ENCODE measurements at places on chromosomes 4 and X.

DNA sequence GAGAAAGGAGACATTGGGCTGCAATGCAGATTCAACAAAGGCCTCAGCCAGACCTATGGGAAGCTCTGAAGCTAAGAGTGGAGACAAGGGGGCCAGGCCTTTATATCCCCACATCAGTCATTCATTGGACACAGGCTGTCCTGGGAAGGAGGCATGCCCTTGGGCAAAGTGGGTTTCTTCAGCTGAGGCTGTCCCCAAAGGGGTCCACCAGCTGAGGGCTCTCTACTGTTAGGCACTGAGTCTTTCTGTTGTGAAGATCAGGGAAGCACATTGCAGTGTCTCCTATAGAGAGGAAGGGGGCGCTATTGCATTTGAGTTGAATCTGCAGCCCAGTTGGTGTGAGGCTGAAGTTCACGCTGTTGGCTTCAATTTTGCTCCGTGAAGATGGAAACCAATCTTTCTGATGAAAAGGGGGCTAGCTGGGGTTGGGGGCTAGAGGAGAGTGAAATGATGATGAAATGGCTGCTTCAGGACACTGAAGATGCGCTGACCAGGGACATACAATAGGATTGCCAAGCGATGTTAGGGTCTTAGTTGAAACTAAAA is 48.0 kb downstream of the SLC25A5 start:
- DNase-seq: peak; percentile 72

DNA sequence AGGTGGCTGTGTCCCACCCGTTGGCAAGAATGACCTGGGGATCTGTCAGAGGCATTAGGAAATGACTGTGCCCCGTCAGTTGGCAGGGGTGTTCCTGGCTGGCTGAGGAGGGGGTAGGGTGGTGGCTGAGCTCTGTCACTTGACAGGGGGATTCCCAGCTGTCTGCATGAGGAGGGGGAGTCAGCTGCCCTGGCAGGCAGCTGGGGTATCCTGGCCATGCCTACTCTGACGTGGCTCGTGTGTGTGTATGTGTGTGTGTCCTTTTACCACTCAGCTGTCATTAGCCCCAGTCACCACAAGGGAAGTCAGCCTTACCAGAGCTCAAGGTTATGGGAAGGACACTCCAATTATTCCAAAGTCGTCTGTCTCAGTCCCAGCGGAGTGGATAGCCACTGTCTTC is 93.2 kb downstream of the EFNB1 start:
- DNase-seq: no peak

DNA sequence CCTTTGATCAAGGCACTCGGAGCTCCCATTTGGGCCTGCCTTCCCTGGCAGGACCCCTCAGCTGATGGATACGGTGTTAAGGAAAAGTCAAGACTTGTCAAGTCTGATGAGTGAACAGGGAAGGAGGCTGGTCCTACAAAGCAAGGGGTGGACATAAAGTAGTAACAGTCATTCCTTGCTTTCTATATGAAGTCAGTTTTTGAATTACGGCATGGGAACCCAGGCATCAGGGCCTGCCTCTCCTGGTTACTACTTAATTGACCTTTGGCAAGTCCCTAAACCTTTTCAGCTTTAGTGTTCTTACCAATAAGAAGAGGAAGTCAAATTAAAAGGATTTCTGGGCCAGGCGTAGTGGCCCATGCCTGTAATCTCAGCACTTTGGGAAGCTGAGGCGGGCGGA is 7.0 kb downstream of the CHST7 start:
- no peak for DNase-seq

DNA sequence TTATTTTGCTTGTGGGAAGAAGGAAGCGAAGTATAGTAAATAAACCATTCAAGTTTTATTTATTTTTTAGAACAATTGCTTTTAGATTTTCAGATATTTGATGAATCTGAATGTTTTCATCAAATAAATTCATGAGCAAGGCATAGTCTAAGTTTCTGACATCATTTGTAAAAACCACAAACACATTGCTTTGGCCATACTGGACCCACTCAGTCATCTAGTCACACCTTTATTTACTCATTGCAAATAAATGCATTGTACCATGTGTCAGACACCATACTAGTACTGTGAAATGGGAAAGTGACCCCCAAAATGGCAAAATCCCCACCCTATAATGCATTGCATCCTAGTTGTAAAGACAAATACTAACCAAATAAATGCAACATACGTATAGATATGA is 449.1 kb upstream of the SMIM31 start:
- no peak for DNase-seq

- DNase-seq: no peak
Measured at GRCh38 chr4:98610926-98611676, 47.3 kb downstream of the TSPAN5 start.

DNA sequence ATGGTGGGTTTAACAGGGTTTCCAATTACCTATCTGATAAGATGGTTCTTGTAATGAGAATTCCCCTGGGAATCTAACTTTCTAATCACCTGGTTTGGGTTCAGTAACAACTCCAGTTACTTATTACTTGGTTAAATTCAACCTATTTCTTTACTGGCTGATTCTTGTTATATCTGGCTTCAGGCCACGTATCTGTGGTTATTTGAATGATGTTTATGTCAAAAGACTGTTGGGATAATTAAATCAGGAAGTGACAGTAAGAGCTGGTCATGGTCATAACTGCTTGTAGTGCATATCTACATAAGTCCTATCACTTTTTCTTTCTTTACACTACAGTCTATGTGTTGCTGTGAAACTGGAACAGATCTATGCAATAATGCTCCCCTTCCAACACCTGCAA is 108.1 kb downstream of the MID1 start:
- DNase-seq: no peak

DNA sequence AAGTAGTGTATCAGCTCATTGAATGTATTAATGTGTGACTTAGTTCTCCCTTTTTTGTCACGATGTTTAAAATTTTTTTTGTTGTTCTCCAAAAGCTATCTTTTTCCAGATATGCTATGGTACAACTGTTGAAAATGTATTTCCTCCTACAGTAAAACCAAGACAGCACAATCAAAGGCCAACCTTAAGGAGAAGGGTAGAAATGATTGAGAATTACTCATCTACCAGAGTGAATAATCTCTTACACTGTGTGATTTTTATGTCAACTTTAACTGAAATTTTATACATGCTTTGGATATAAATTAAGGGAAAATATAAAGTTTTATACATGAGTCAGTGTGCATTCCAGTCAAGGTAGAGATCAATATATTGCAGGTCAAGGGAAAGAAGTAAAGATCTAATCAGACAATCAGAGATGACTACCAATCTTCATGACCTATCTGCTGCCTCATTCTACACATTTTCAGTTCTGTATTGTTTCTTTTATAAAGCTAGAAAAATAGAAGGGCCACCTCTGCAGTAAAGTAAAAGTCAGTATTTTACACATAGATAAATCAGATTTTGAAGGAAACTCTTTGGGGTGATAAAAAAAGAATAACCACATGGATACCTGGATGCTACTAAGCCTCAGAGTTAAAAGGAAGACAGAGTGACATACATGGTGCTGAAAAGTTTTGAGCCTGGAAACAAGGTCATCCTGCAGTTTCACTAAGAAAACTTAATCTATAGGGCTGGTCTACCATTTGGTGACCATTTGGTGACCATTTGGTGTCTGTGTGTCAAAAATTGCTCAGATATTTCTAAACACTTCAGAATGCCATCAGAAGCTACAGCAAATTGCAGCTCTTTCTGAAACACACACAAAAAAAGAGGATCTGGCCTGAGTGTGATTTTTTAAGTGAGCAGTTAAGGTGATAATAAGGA is 1.6 kb downstream of the FAM13A start:
- no peak for DNase-seq

DNA sequence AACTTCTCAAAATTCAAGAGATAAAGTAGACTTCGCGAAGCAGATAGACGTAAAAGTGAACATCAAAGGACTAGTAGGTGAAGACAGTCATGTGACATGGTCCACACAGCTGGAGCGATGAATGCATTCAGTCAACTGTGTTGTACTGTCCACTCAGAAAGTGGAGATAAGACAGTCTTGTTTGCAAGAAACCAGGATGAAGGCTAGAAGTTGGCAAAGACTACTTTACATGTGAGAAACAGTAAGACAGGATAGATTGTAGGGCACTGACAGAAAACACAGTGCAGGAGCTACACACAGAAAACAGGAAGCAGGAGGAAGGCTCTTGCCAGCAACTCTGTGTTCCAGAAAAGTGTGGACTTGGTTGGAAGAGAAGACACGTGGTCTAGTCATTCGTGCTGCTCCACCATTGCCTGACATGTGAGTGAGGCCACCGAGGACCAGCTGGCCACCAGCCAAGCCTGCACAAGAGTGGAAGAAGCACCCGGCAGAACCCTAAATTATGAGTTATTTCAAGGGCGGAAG is 78.9 kb downstream of the FAT1 start:
- DNase-seq: no peak

GRCh38 chr4:133483600-133484246 is 334.6 kb downstream of the PCDH10 start:
- DNase-seq: no peak

- no peak for DNase-seq
Measured at GRCh38 chr4:146159384-146160058, 16.0 kb upstream of the LSM6 start.

DNA sequence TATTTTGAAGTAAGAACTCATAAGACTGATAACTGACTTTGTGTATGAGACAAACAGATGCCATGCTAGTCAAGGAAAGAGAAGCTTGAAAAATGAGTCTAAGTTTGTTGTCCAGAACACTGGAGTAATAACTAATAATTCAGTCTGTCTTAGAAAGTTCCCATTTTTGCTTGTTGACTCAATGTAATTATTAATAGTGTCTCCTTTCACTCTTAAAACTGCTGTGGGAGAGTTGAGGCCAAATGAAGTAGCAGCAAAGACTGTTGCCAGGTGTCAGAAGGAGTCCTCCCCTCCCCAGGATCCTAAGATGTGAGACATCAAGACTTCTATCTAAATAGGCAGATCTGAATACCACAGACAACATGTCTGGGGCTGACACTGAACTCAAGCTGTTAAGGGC is 20.8 kb upstream of the FAM13A start:
- no peak for DNase-seq

- DNase-seq: no peak
Measured at GRCh38 chrX:5084279-5084678, 1144.4 kb downstream of the NLGN4X start.

DNA sequence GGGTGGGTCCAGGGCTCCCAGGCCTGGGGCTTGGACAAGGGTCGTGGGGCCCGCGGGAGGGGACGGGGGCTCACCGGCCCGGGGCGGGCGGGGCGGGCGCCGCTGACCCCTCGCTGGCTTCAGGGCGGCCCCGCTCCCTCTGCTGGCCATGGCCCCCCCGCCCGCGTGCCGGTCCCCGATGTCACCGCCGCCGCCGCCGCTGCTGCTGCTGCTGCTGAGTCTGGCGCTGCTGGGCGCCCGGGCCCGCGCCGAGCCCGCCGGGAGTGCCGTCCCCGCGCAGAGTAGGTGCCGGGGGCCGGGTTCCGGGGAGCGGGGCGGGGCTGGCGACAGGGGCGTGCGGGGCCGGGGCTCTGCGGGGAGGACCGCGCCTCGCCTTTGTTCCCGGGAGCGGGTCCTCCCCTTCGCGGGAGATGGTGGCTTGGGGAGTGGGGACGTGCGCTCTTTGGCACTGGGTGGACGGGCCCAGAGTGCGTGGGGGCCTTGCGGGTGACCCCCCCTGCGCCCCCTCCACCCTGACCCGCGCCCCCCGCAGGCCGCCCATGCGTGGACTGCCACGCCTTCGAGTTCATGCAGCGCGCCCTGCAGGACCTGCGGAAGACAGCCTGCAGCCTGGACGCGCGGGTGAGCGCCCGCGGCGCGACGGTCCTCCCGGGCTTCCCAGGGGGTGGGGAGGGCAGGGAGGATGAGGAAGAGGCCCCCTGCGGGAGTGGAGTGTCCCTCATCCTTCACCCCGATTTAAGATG is 16.8 kb upstream of the NAT8L start:
- DNase-seq: no peak
